ENCODE measurements at places on chromosomes 12 and 14.

GRCh38 chr14:91005716-91006115 lies 54.7 kb downstream of the RPS6KA5 start:
- DNase-seq, result no peak

DNA sequence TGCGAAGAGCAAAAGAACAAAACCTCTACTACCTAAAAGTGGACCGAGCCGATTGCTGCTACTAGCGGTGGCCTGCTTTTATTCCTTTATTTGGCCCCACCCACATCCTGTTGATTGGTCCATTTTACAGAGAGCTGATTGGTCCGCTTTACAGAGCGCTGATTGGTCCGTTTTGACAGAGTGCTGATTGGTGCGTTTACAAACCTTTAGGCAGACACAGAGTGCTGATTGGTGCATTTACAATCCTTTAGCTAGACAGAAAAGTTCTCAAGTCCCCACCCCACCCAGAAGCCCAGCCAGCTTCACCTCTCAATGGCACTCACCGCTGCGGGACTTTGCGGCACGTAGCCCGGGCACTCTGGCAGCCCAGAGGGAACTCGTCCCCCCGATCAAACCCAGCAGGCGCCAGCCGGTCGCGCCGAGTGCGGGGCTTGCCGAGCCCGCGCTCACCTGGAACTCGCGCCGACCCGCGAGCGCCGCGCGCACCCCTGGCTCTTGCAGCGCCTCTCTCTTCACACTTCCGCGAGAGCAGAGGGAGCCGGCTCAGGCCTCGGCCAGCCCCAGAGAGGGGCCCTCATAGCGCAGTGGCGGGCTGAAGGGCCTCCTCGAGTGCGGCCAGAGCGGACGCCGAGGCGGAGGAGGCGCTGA lies 8.7 kb upstream of the FGD4 start:
- no peak for DNase-seq

DNA sequence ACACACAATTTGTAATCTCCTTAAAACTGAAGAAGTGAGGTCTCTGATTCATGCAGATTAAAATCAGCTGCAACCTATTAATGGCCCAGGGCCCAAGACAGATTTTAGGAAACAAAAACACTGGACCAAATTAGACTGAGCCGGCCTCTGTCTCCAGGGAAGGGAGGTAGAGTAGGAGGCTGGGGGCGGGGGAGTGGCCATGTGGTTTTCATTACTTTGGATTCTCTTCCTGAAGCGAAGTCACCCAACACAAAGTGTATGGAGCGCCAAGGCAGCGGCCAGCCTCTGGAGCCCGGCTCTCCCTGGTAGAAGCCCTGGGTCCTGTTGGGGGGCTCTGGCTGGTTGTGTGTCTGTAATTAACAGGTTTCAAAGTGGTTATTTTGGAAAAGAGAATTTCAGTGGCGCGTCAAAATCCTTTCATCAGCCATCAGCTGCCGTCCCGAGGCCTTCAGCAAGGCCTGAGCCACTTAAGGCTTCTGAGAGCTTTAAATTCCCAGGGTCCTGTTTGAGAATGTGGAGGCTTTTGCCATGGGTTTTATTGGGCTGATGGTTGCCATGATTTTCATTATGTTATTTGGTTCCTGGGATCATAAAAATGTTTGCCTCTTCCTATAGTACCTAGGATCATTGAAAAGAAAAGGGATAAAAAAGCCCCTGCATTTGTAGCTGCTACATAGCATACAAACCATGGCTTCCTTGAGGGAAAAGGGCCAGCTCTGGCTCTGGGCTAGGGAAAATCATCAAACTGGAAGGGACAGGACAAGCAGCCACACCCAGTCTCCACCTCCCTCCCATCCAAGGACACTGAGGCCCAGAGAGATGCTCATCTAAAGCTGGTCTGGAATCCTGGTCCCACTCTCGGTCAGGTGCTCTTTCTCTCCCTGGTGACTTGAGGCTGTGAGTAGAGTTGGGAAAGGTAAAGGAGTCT lies 282.4 kb downstream of the ZFP36L1 start:
- DNase-seq, result no peak

- peak; percentile 92 for DNase-seq
Measured at GRCh38 chr12:58310368-58310767, 369.0 kb downstream of the ATP23 start.

DNA sequence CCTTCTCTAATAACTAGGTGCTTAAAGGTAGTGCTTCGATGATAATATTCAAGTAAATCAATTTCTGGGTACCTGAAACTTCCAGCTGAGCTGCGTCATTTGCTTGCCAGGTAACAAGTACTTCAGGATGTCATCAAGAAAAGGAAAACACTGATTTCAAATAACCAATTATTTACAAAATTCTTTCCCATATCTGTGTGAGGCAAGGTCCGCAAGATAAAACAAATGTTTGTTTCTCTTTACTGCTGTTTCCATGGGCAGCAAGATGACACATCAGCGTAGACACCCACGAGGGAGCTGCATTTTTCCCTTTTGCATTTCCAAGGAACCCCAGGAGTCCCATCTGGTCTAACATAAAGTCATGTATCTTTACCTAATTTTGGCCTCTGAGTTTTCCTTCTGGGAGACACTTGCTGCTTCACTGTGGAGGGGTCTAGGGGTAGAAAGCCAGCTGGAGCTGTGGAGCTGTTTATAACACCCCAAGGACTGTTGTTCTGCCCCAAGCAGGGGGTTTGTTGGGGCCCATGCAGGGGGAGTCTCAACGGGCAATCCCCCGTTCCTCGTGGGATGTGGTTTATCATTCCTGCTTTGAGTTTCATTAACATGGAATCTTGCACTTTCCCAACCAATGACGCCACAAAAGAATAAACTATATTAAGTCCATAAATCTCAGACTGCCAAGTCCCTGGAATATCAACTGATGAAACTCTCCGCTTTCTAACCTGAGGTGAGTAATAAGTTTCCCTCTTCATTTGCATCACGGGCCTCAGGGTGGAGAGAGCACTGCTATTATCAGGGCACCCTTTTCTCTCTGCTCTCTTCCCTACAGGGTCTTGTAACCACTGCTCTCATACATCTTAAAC lies 112.8 kb upstream of the PELI2 start:
- no peak for DNase-seq

GRCh38 chr14:20382526-20382925 lies 30.8 kb downstream of the TEP1 start:
- no peak for DNase-seq

- peak; percentile 50 for DNase-seq
Measured at GRCh38 chr14:85316701-85317410, 213.1 kb upstream of the FLRT2 start.

- DNase-seq, result no peak
Measured at GRCh38 chr12:73769337-73769736, 768.3 kb upstream of the ATXN7L3B start.

- peak; percentile 13 for DNase-seq
Measured at GRCh38 chr12:68332728-68333630, 817 bp upstream of the MDM1 start.

GRCh38 chr14:96162741-96163140 lies 41.9 kb upstream of the BDKRB2 start:
- peak; percentile 92 for DNase-seq

DNA sequence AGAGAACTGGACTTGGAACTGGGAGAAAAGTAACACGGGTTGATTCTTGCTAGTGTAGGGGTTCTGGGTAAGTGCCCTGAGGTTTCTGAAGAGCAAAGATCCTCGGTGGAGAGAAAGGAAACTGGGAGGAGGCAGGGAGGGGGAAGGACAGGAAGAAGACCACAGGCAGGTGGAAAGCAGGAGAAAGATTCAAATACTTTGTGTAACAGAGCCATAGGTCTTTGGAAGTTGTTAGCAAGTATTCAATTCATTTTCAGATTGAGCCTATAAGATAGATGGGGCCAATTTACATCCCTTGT lies 1.3 kb downstream of the PNP start:
- peak; percentile 45 for DNase-seq

GRCh38 chr12:74563927-74564326 lies 26.3 kb downstream of the ATXN7L3B start:
- no peak for DNase-seq

GRCh38 chr14:40058901-40059897 lies 627.0 kb upstream of the FBXO33 start:
- no peak for DNase-seq

- no peak for DNase-seq
Measured at GRCh38 chr14:102187568-102188001, 47.9 kb downstream of the WDR20 start.

GRCh38 chr12:89469361-89469760 lies 55.2 kb downstream of the GALNT4 start:
- peak; percentile 79 for DNase-seq

GRCh38 chr14:41666301-41666700 lies 59.6 kb downstream of the LRFN5 start:
- DNase-seq, result peak; percentile 31

DNA sequence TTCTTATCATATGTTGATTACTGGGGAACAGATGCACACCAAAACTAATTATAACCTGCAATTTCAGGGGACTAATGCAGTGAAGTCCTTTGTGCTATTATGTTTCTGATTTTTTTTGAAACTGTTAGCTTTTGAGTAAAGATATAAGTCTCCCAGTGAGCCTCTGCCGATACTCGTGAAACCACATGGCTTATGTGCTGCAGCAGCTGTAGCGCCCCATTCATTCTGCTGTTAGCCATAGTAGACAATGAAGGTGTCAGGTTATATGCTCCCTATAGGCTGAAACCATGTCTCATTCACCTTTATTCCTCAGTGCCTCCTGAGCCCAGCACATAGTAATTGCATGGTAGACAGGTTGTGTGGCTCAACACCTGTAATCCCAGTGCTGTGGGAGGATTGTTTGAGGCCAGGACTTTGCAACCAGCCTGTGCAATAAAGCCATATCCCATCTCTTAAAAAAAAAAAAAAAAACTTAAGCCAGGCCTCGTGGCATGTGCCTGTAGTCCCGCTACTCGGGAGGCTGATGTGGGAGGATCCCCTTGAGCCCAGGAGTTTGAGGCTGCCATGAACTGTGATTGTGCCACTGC lies 25.0 kb downstream of the GOLGA5 start:
- no peak for DNase-seq

- DNase-seq, result no peak
Measured at GRCh38 chr14:103651585-103651984, 22.6 kb downstream of the KLC1 start.

DNA sequence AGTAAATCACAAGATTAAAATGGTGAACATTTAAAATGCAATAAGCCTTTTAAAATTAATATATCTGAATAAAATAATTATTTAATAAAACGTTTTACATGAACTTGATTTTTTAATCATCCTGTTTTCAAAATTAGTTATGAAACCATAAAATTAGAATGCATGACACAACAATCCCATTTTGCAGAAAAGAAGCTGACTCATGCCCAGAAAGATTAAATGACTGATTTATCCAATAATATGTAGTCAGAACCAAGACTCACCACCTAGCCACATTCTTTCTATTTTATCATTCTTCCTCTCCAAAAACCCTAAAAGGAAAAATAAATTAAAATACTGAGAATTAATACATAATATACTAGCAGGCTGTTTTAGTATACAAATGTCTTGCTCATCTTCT lies 83.0 kb upstream of the LGR5 start:
- no peak for DNase-seq

DNA sequence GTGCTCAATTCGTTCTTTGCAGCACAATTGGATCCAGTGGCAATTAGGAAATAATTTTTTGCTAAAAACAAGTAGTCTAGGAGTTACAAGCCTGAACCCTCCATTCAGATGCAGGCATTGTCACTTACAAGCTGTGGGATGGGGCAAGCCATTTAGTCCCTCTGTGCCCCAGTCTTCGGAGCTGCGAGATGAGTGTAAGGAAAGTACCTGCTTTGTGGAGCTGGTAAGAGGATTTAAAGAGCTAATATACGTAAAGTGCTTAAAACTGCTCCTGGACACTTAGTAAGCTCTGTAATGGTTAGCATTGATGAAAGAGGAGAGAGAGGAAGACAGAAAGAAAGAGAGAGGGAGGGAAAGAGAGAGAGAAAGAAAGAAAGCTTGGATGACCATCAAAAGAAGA lies 112.5 kb downstream of the LGMN start:
- no peak for DNase-seq

GRCh38 chr14:103384450-103385151 lies 614 bp upstream of the MARK3 start:
- no peak for DNase-seq

GRCh38 chr12:57210926-57211692 lies 5.5 kb upstream of the NXPH4 start:
- no peak for DNase-seq

DNA sequence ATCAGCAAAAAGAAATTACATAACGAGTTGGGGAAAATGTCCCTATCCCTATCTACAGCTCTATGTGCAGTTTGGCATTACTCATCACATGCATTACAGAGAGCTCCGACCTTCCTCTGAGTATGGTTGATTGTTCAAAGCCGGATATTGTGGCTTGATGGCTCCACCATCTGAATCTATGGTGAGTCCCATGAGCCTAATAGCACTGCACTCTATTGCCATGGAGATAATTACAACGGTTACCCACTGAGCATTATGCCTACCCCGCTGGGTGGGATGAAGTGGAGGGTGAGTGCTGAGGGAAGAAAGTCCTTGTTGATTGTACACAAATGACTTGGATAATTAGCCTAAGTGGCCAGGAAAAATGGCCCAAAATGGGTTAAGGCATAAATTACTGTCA lies 800.5 kb downstream of the NRXN3 start:
- no peak for DNase-seq

GRCh38 chr12:663293-663871 lies at the start of gene NINJ2:
NINJ2 (minus strand) TSS chr12:663445; CDS start chr12:663360, 85 bp downstream.
- DNase-seq, result no peak

DNA sequence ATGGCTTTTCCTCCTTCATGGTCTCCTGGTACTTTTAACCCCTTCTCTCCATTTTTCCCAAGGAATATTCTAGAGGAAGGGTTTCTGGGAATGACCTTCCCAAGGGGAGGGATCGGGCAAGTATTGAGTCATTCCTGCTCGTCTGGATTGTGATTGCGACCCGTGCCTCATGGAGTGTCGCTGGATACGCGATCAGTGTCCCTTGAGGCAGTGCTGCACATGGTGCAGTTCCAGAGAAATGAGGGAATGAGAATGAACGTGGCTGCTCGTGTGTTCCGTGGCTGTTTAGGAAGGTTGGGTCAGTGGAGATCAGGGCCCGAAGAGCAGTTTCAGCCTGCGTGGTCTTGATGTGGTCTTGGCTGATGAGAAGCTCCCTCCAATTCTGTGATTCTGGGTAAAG lies 234.4 kb downstream of the CACNA1C start:
- no peak for DNase-seq

- DNase-seq, result no peak
Measured at GRCh38 chr12:51059086-51059485, 11.0 kb downstream of the LETMD1 start.

DNA sequence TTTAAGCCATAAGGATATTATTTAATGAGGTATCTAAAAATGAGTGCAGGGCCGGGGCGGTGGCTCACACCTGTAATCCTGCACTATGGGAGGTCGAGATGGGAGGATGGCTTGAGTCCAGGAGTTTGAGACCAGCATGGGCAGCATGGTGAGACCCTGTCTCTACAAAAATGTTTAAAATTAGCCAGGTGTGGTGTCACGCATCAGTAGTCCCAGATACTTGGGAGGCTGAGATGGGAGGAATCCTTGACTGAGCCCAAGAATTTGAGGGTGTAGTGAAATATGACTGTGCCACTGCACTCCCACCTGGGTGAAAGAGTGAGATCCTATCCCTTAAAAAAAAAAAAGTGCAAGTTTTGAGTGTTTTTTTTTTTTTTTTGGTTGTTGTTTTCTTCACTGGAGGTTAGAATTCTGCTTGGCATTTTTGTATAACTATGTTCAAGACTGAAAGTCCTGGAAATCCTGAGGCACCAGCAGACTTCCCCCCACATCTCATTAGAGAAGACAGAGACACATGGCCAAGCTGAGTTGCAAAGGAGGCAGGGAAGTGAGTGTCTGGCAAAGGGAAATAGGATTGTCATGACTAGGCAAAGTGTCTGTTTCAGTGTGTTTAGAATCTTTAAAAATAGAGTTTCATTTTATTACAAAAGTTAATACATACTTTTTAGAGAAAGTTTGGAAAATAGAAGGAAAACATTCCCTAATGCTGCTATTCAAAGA lies 53.5 kb upstream of the DUSP6 start:
- no peak for DNase-seq

Data from ELR (cell line).